ENCODE measurements at places on chromosomes 5 and 9.

DNA sequence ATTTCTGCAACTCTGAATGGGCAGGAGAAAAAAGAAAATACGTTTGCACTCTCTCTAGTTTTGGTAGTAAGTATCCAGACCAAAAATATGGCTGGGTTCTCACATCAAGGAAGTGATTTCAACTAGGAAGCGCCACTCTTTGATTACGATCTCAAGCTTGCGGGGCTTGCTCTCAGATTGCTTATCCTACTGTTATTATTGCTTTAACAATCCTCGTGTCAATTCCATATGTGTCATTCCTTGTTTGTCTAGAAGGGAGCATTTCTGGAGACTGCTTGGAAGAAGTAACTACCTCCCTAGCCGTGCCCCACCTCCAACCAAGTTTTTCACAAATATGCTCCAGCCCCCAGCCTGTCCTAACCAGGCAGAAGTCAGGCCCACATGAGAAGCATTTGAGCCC, 3.5 kb downstream of the PRUNE2 start:
- DNase-seq: no peak

GRCh38 chr5:96563816-96564215, 98.4 kb upstream of the CAST start:
- no peak for DNase-seq

DNA sequence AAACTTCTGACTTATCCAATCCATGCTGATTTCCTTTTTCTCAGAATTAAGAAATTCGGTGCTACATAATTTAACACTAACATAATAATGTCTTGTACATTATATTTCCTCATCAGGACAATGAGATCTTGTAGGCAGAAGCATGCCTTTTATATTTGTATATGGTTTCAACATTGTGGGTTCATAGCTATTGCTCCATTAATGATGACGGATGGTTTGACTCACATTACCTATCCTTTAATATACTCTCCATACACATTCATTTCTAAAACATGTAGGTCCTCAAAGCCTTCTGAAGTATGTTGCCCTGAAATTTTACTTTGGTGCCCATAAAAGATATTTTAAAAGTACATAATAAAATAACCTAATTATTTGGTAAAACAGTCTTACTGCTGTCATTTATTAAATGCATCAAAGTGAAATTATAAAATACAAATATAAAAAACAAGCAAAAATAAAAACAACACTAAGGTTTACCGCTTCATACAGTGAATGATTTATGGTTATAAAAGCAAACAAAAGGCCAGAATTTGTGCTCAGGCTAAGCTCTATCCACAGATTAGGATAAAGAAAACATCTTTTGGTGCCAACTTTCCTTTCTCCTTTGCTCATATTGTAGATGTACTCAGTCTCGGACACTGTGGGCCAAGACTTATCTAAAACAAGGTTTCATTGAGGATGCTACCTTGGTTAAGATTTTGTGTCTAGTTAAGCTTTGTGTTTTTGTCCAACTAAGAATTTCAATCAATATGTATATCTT, 61.2 kb upstream of the GCNT4 start:
- no peak for DNase-seq

- DNase-seq: peak; percentile 39
Observed at GRCh38 chr9:127825319-127826051, 22.8 kb downstream of the FPGS start.

DNA sequence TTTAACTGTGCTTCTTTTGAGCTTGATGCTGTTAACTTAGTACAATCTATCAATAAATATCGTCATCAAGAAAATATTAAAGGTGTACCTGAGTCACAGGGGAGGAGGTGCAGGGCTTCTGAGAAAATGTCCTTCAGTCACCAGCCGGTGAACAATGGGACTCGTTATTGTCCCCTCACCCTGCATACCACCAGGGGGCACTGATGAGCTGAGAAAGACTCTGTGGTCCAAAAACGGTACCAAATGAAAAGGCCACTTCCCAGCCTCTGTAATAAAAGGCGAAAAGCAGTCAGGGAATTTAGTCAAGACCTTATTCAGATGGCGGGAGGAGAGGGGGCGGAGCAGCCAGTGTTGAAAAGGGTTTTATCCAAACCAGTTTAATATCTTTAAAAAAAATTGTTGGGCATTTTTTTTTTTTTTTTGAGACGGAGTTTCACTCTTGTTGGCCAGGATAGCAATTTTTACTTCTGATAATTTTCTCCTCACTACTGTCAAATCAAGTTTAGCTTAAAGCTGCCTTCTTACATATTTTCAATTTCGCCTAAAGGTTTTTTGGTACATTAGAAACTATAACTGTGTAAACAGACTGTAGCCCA, 271.9 kb upstream of the ADAMTS16 start:
- peak; percentile 55 for DNase-seq

DNA sequence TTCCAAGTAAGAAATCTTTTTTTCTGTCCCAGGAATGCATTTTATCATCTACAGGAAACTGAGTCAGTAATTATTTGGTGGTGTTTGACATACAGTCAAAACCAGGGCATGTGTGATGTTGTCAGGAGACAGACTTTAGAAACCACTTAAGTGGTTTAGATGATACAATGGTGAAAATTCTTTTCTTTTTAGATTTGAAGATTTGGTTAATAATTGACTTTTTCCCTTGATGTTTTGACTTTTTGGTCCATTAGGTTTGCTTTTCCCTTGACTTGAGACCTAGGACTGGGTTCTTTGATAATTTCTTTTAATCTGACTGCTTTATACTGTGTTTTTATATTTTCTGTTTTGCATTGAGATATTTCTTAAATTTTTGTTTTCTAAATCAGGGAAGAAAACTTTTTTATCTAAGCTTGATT, 85.2 kb downstream of the RASGRF2 start:
- no peak for DNase-seq

GRCh38 chr9:79382458-79382857, 189.3 kb upstream of the TLE4 start:
- peak; percentile 16 for DNase-seq

DNA sequence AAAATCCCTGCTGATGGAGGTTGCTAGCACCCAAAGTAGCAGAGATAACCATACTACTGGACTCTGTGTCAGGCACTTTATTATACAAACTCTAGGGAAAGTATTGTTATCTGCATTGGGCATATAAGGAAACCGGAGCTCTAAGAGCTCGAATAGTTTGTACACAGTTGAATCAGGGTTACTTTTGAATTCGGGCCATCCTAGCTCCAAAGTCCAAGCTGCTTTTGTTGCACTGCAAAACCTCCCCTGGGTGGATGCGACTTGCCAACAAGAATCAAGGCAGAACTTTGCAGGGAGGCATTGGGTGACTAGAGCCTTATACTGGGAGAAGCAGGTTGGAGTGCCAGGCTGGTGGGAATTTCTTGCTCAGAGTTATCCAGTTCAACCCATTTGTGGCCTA, 435.1 kb downstream of the SPATA31D1 start:
- no peak for DNase-seq

GRCh38 chr9:98823666-98824334, 16.3 kb downstream of the GALNT12 start:
- no peak for DNase-seq

DNA sequence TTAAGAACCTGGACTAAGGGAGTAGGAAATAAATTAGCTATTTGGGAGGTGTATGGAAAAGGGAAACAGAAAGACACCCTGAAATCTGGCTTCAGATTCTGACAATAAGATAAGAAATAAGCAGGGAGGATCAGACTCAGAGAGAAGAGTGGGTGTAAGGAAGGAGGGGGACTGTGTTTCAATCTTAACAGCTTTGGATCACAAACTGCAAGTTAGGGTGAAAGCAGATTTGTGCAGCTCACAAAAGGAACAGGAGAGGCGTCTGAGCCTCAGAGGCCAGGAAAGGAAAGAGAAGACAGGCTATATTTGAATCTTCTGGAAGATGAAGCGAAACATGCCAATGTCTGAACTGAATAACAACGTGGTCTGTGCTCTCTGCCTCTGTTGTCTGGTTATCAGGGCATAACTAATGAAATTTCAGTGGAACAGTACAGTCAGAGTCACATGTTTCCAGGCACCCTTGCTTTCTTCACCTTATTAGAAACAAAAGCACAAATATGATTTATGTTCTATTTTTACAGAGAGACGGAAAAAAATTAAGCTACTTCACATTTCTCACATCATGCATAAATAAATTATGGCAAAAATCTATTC, 26.6 kb downstream of the SGTB start:
- no peak for DNase-seq

GRCh38 chr9:73091909-73092308, 59.8 kb upstream of the ANXA1 start:
- DNase-seq: no peak

DNA sequence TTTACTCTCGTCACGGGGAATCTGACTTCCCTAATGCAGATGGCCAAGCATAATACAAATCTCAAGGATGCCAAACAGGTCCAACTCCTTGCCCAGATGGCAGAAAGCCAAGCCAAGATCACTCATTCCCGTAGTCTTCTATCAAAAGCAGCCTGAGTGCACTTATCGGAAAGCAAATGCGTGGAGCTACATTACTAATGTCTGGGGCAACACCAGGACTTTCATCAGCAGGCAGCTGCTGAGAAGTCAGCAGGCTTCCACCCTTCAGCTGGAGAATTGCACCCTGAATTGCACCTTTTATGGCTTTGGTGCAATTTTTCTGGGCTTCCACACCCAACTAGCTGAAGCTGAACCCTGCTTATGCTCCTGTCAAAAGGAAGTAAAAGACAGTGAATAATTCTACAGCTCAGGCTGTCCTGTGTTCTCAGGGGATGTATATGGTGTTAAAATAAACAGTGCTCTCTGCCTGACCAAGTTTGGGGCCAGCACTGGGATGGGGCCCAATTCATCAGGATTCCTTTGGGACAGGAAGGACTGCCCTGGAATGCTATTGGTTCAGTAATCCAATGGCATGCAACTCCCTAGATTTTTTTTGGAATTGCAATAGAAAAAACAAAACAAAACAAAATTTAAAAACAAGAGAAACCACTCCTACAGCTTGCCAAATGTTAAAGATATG, 92.6 kb downstream of the DPYSL3 start:
- no peak for DNase-seq

GRCh38 chr9:132694144-132694543, 23.9 kb downstream of the GTF3C4 start:
- DNase-seq: peak; percentile 61

DNA sequence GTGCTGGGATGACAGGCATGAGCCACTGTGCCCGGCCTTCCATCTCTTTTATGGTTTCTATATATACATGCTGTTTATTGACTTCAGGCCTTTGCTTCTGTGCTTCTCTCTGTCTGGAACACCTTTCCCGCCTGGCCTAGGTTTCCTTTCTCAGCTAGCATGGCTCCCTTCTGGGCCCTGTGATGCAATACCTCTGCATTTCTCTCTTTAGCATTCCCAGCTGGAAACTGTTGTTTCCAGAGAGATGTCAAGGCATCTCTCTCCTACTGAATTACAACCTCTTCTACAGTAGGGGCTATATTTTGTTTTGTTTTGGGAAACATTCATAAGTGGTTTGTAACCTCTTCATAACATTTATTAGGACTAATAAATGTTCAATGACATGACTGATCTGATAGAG, 57.1 kb downstream of the RPS23 start:
- DNase-seq: no peak

All from NB4 (cell line).